ENCODE measurements at places on chromosomes 13 and 19.

GRCh38 chr13:113938716-113939115 is 35.2 kb downstream of the C13orf46 start:
- DNase-seq, result no peak

- DNase-seq, result no peak
Observed at GRCh38 chr19:30255791-30256495, 116.2 kb upstream of the ZNF536 start.

- no peak for DNase-seq
Observed at GRCh38 chr13:24261566-24261965, 47.8 kb upstream of the C1QTNF9 start.

DNA sequence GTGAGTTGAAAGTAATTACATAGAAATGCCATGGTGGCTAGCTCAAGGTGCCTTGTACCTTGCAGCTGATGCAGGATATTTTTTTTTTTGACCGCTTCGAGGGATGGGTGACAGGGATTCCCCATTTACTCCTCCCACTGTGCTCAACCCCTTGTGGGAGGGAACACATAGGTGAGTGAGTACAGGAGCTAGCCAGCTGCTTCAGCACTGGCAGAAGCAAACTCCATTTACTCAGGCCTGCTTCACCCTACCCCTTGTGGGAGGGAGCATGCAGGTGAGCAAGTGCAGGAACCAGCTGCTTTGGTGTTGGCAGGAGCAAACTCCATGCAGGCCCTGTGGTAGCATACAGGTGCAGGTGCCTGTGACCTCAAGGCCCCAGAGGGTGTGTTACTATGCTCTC is 330.1 kb downstream of the TDRD3 start:
- no peak for DNase-seq
